ENCODE measurements at places on chromosomes 3 and 15.

DNA sequence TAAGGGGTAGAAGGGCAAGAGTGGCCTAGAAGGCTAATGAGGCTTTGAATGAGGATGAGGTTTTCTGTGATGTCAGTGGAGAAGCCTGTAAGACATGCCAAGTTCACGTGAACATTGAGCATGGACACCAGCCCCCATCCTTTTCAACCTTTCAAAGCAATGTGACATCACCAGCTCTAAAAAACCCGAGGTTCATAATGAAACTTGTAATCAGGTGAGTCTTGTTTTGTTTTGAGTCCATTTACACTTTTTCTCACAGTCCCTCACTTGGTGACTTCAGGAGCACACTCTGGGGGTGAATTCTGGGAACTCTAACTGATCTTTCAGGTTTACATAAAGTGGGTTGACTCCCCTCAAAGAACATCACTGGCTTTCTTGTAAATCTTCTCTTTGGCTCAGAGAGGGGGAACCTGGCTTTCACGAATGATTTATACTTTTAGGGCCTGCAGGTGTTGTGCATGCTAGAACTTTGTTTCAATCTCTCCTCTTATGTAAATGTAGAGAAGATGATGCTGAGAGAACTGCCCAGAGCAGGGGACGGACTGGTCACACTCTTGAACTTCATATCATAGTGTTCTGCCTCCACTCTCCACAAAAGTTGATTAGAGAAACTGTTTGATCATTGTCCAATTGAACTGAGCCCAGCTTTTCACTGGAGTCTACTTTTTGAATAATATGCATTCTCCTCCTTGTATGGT lies 224.7 kb upstream of the SATB1 start:
- DNase-seq = no peak

DNA sequence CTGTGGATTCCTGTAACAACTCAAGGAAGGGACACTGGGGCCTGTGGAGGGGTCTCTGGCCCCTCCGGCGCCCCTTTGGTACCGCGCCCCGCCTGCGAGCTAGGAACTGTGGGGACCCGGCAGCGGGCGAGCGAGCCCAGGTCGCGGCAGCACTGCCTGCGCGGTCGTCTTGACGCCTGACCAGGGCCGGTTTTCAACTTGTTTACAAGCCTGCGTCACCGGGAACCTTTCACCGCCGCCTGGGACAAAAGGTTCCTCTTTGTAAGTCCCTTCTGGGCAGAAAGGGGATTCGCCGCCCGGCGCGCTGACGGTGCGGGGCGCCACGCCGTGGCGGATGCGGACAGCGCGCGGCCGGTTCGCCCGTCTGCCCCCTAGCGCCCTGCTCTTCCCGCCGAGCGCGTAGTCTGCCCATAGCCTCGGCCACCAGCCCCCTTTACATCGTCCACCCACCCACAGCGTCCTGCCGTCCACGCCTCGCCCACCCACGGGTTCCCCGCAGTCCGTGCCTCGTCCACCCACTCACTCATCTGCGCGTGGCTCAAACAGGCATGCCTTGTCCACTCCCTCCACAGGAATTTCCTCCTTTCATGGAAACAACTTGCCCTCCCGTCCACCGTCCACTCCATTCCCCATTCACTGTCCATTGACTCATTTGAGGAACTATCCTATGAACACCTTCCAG lies 5.5 kb upstream of the CFAP100 start:
- peak; percentile 80 for DNase-seq

DNA sequence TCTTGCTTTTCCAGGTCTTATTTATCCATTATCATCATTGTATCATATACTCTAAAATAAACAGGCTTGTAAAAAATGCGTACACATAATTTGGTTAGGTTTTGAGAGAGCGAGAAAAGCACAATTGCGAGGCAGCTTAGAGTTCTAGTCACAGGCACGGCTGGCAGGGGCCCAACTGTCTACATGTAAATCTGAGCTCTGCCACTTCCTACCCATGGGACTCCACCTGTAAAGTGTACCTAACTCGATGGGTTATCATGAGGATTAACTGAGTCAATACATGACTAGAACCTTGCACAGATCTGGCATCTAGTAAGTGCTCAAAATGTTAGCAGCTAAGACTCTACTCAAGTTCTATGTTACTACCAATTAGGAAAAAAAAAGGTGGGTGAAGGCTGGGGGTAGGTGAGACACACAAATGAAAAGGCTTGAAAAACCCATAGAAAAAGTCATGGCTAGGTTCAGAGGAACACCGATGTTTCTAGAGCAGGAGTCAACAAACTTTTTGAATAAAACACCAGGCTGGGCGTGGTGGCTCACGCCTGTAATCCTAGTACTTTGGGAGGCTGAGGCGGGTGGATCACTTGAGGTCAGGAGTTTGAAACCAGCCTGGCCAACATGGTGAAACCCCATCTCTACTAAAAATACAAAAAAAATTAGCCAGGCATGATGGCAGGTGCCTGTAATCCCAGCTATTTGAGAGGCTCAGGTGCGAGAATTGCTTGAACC lies 36.2 kb downstream of the GLB1 start:
- DNase-seq = no peak

- no peak for DNase-seq
Measured at GRCh38 chr3:155737844-155738460, 6.9 kb downstream of the PLCH1 start.

- no peak for DNase-seq
Measured at GRCh38 chr3:53140847-53141845, 10.9 kb upstream of the RFT1 start.
